ENCODE measurements at places on chromosomes 12 and 14.

DNA sequence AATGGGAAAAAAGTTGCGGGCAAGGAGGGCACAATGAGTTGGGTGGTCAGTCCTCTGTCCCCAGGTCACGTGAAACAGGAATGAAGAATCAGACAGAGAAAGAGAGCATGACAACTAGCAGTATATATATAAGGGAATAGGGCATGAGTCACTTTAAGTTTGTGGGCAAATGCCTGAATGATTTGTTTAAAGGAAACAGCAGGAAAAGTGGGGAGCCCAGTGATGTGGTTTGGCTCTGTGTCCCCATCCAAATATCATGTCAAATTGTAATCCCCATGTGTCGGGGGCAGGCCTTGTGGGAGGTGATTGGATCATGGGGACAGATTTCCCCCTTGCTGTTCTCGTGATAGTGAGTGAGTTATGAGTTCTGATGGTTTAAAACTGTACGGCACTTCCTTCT lies 195.3 kb upstream of the IGF1 start:
- no peak for DNase-seq

- DNase-seq, result no peak
Measured at GRCh38 chr14:21302013-21302835, 22.3 kb downstream of the RPGRIP1 start.

DNA sequence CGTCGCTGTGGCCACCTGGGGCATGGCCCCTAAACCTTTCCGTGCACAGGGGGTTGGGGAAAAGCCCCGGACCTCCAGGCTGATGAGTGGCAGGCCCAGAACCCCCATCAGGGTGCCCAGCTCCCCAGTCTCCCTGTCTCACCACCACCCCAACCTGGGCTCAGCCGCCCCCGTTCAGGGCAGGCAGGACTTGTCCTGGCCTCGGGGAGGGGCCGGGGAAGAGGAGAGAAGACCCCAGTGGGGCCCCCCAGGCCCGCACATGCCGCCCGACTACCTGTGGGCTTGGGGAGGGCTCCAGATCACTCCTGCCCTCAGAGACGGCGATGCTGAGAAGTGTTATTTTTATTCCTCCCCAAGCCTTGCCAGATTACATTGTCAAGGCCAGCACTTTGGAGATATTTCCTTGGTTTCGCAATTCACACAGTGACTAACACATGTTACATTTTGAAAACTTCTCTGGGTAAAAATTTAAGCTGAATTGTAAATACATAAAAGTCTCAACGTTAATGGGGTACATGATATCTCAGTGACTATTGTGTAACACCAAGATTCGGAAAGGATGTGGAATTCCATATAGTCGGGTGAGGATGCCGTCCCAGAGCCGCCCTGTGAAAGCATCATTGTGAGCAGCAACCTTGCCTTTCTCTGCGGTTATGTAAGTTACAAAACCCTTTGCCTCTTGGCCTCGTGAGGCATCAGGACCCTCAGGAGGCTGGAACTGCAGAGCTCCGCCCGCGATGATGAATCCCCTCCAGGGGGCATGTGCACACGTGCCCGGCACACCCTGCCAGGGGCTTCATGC lies 85.6 kb upstream of the DIO3 start:
- no peak for DNase-seq

- no peak for DNase-seq
Measured at GRCh38 chr14:75262641-75263040, 16.0 kb upstream of the FOS start.

- DNase-seq, result no peak
Measured at GRCh38 chr14:89013098-89013504, 188.7 kb downstream of the TTC8 start.

- no peak for DNase-seq
Measured at GRCh38 chr12:46332260-46332659, 40.3 kb downstream of the SLC38A2 start.

DNA sequence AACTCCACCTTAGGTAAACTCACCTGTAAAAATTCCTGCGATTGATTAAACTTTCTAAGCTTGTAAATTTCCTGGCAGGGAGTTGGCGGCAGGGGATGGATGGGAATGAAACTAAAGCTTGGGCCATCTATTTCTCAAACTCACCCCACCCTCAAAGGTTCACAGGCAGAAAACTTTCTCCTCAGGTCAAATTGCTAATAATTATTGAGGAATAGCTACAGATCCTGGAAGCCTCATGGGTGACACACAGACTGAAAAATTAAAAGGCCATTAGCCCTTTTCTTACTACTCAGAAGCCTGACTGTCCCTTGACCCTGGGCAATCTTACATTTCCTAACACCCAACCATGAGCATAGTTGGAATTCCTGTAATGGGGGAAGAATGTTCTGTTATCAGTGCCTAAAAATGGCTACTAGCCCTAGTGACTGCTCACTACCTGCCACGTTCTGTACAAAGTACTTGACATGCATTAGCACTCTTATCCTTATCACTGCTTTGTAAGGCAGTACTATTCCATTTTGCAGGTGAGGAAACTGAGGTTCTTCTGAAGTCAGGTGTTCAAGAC lies 12.4 kb upstream of the SYNDIG1L start:
- DNase-seq, result no peak

GRCh38 chr14:67413806-67414769 lies 2.1 kb upstream of the PLEK2 start:
- DNase-seq, result peak; percentile 40

- DNase-seq, result no peak
Measured at GRCh38 chr14:59679872-59680271, 103.3 kb upstream of the CCDC175 start.

- DNase-seq, result no peak
Measured at GRCh38 chr14:75430116-75430515, 2.3 kb downstream of the JDP2 start.

DNA sequence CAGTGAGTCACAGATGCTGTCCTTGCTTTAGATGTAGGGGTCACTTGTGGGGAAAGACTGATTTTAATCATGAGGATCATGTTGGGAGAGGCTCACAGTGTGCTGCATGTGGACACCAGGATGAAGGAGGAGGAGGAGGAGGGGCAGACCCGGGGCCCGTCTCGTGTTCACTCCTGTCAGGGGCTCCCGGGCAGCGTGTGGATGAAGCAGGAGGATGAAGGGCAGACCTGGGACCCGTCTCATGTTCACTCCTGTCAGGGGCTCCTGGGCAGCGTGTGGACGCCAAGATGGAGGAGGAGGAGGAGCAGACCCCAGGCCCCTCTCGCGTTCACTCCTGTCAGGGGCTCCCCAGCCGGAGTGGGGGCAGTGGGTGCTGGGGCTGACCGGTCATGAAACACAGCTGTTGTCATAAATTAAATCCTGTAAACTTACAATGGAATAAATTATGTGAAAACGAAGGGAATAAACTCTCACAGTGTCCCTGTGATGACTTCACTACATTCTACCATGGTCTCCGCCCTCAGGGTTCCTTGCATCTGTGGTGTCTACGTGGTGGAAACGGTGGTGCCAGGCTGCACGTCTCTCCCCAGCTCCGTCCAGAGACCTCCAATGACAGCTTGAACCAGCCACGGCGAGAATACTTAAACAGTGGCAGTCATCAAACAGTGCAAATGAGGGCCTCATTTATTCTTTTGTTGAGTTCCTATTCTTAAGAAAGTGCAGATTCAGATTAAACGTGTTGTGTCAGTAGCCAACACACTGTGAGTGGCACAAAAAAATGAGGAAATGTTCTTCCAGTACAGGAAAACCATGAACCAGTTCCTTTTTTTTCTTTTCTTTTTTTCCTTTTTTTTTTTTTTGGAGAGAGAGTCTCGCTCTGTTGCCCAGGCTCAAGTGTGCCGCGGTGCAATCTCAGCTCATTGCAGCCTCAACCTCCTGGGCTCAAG lies 37.7 kb upstream of the SFSWAP start:
- DNase-seq, result no peak

DNA sequence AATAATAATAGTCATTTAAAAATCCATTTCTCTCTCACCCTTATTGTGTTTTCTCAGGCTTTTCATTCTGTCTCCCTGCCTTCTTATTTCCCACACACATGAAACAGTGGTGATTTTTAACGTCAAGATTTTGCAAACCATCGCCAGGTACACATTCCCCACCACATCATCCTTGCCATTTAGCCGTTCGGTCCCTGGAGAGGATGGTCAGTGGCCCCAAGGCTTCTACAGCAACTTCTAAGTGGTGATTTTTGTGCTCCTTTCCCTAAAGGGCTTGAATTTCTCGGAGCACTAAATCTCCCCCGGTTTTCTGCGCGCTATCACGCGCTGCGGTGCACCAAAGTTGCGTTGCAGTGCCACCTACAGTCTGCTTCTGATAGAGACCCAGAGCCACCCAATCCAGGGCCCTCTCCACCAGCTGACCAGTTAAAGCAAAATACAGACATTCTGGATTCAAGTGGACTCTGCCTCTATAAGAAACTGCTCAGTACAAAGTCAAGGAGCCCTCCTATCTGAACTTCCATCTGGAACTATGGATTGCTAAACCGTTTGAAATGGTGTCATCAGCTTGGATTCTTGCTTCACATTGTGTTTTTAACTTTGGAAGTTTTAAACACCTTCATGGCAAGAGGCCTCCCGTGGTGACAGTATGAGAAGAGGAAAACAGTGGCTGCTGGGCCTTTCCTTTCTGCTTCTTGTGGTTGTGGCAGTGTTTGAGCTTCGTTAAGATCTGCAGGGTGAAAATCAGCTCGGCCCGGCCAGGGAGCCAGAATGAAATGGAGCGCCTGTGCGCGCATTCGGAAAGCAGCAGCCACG lies 234.0 kb downstream of the SPTSSA start:
- DNase-seq, result peak; percentile 46

GRCh38 chr12:124795081-124795948 lies 68.3 kb downstream of the SCARB1 start:
- no peak for DNase-seq

DNA sequence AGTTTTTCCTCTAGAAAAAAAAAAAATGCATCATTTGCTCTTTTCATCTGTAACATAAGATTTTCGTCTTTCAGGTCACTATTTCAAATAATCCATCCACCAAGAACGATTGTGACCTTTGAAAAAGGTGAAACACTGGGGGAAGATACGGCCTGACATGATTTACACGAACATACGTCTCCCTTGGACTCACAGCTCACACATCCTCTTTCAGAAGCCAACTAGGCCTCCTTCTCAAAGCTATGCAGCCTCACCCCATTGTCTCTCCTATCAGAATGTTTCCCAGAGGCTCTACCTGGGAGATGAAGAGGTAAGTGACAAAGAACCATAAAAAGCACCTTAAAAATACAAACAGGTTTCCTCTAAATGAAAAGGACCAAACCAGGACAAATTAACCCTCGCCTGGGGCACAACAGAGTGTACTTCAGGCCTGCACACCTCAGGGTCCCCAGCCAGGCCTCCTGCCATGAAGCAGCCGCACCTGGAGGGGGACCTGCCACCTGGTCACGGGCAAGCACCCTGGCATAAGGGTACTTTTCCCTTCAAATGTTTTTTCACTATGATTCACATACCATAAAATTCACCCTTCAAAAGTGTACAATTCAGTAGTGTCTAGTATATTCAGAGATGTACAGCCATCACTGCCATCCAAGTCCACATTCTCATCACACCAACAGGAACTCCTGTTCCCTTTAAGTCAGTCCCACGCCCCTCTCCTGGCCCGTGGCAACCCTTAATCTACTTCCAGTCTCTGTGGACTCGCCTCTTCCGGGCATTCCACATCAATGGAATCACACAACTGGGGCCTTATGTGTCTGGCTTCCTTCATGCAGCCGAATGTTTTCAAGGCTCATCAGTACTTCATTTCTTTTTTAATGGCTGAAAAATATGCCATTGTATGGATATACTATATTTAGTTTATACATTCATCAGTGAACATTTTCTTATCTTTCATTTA lies 5.4 kb downstream of the SLC15A4 start:
- no peak for DNase-seq

DNA sequence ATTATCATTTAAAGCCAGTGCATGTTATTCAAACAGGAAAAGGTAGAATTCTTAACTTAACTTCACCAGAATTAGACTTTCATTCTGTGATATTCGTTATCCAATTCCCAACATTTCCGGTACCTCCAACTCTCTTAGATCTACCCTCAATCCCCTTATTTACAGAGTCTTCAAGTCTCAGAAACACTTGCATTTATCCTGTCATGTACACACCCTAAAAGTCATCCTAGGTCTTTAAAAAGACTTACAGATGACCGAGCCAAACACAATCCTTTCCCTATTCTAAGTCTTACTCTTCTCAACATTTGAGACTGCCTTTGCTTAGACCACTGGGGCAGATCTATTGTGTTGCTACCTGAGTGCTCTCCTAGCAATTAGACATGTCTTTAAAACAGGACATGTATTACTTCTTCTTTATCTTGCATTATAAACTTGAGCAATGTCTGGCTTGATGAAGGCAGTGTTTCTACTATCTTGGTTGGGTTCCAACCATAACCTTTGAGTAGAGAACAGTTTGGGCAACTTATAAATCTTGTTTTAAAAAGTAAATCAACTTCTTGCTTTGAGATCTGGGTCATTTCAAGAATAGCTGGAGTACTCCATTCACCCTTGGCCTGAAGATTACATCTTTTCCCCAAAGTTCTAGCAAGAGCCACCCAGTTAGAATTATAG lies 140.6 kb upstream of the PLEKHG7 start:
- no peak for DNase-seq

GRCh38 chr14:53519137-53519536 lies 366.0 kb upstream of the DDHD1 start:
- no peak for DNase-seq

- no peak for DNase-seq
Measured at GRCh38 chr14:86299994-86300393, 770.0 kb downstream of the FLRT2 start.

- no peak for DNase-seq
Measured at GRCh38 chr12:132248453-132249167, 80.8 kb downstream of the GALNT9 start.

GRCh38 chr14:60652674-60653651 lies 3.7 kb upstream of the SIX1 start:
- no peak for DNase-seq

GRCh38 chr12:50924439-50925341 lies 27.7 kb upstream of the HIGD1C start:
- no peak for DNase-seq

DNA sequence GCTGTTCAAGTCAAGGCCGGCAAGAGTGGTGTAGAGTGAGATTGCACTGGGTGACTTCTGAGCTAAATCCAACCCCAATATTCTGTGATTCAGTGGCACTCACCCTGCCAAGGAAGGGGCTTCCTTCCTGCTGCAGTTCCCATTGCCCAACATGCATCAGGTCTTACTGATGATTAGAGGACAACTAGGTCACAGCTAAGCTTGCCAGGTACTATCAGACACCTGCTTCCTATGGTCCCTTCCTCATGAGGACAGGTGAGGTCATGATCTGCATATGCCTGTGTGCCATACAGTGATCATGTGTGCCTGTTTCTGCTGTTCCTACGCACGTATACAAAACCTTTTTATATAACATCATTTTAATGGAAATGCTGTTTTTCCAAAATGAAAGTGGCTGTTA lies 1.7 kb upstream of the CTDSP2 start:
- DNase-seq, result no peak

GRCh38 chr12:3662521-3662921 lies 90.4 kb downstream of the CRACR2A start:
- DNase-seq, result no peak

- no peak for DNase-seq
Measured at GRCh38 chr14:93266127-93266526, 59.1 kb downstream of the UBR7 start.

All from stimulated activated CD4-positive, alpha-beta T cell treated with anti-CD3 and anti-CD28 coated beads, TNF-alpha, amount 100 ng/mL, for 24 hours (primary cell).